ENCODE measurements at places on chromosomes 7 and 10.

- DNase-seq = no peak
Observed at GRCh38 chr10:89926736-89927135, 225.3 kb downstream of the KIF20B start.

- DNase-seq = no peak
Observed at GRCh38 chr7:149776289-149776688, 2.9 kb upstream of the ZNF467 start.

DNA sequence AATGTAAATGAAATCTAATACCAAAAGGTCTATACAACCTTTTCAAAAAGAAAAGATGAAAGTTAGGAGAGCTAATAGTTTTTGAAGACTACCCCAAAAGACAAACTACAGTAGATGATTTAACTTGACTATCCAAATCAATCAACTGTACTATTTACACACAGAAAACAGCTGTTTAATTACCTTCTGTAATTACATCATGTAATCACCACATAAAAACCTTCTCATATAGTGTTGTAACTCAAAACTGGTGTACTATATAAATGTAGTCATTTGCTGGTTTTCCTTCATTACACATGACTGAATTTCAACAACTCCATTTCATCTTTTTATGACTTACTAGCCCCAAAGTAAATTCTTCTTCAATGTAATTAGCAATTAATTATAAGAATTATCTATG is 4.5 kb downstream of the RTKN2 start:
- DNase-seq = no peak

- no peak for DNase-seq
Observed at GRCh38 chr10:103458720-103459119, at the start of gene CALHM1. Gene CALHM1 (minus strand): TSS chr10:103458900. CDS start chr10:103458751, 149 bp downstream.

DNA sequence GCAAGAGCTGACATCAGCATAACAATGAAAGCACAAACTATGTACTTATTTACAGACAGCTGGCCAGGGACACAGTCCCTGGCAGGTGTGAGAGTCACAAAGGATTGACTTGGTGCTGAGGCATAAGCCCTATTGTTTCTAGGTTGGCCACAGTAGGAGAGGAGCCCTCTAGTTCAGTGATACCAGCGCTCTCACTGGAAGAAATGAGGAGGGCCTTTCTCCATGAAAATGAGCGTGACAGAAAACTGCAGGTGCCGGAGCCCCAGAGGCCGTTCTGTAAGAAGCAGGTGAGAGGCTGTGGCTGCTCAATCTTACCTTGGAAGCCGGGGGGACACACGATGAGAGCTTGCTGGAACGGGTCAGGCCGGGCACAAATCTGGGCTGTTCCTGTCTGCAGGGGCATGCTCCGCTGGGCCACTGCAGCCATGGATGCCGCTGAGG is 90.5 kb downstream of the CLEC2L start:
- DNase-seq = no peak

DNA sequence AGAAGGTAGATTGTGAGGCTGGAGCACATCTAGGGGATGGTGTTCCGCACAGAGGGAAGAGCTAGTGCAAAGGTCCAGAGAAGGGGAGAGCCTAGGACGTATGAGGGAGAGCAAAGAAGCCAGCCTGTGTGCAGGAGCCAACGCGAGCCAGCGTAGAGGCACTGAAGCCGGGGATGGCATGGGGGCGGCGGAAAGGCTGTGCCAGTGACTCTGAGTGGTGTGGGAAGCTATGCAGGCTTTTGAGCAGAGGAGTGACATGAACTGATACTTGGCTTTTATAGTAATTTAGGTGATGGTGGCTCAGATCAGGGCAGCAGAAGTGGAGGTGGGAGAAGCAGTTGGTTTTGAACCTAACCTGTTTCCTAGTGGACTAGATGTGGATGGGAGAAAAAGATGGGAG is 65.8 kb downstream of the ATXN7L1 start:
- DNase-seq = no peak

All from AG08396 (cell line).